ENCODE measurements at places on chromosomes 16 and 17.

- DNase-seq = peak; percentile 66
These were observed 17.1 kb downstream of the LIG3 start for GRCh38 chr17:34997355-34997862.

- DNase-seq = no peak
These were observed 96.8 kb downstream of the OMG start for GRCh38 chr17:31200287-31200686.

DNA sequence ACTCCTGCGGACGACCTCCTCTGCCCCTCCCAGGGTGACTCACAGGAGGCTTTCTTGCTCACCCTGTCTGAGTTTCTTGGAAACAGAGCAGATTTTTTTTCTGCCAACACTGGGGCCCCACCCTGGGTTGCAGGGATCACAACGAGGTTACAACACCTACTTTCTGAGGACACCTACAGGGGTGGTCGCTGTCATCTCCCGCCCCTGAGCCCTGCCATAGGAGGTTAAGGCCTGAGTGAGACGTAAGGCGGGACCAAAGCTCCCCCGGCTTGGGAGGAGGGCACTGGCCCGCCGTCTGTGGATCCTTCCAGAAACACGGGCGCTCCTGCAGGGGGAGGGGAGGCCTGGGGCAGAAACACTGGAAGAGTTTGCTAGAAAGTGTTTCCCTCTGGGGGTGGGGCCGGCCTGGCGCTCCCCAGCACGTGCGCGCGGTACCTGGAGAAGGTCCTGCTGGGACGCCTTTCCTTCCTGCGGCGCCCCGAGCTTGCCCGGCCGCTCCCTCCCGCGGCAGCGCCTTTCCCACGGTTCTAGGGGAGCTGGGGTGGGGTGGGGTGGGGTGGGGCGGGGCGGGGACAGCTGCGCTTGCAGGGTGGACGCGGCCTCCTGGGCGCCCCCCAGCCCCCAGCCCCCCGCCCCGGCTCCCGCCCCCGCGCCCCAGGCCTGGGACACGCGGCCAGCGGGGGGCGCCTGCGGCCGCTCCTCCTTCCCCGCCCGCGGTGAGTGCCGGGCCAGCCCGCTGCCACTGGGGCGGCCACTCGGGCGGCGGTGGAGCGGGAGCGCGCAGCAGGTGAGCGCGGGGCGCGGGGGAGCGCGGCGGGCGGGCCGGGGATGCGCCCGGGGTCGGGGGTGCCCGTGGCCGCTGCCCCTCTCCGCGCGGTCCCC is 20.7 kb upstream of the ADCY7 start:
- no peak for DNase-seq

- no peak for DNase-seq
These were observed 72.8 kb downstream of the AMFR start for GRCh38 chr16:56352351-56353053.

GRCh38 chr17:73342050-73342522 is 30.3 kb upstream of the CDC42EP4 start:
- peak; percentile 70 for DNase-seq

GRCh38 chr16:27347930-27348685 is 34.3 kb downstream of the IL4R start:
- no peak for DNase-seq

DNA sequence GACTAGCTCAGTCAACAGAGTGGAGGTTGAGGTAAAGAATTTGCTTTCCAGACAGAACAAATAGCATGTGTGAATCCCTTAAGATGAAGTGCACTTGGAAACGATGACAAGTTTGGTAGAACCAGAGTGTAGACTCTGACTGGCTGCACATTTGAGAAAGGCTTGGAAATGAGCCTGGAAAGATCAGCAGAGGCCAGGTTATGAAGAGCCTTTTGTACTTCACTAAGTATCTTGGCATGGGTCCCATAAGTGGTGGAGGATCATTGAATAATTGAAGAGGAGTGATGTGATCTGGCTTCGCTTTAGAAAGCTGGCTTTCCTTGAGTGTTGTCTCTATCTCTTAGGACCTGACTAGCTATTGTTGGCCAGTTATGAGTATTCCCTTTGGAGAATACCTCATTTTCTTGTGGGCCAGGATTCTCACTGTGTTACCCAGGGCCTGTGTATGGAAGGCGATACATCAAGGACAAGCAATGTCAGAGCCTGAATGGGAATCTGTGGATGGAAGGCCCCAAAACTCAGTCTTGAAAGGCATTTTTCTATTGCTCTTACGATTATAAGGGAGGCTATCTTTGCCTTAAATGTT is 329.8 kb downstream of the UTP18 start:
- no peak for DNase-seq

GRCh38 chr16:66293932-66294331 is 72.6 kb upstream of the CDH5 start:
- no peak for DNase-seq

- DNase-seq = no peak
These were observed 1466.0 kb downstream of the CDH11 start for GRCh38 chr16:63655846-63656245.

DNA sequence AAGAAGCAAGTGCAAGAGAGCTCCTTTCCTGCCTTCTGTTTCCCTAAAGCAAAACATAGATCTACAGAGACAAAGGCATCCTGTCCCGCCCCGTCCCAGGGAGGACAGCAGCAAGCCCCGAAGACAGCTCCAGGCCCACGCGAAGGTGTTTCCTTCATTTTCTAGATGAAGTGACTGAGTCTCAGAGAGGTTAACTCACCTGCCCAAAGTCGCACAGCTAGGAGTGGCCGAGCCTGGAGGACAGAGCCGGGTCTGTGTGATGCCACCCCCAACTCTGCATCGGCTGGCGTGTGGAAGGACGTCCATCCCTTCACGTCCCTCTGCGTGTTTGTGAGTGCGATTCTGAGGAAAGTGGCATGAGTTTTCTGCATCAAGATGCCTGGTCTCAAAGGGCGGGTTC is 187.2 kb upstream of the CHMP6 start:
- DNase-seq = no peak

- DNase-seq = no peak
These were observed 725 bp upstream of the CASC3 start for GRCh38 chr17:40139566-40140058.

DNA sequence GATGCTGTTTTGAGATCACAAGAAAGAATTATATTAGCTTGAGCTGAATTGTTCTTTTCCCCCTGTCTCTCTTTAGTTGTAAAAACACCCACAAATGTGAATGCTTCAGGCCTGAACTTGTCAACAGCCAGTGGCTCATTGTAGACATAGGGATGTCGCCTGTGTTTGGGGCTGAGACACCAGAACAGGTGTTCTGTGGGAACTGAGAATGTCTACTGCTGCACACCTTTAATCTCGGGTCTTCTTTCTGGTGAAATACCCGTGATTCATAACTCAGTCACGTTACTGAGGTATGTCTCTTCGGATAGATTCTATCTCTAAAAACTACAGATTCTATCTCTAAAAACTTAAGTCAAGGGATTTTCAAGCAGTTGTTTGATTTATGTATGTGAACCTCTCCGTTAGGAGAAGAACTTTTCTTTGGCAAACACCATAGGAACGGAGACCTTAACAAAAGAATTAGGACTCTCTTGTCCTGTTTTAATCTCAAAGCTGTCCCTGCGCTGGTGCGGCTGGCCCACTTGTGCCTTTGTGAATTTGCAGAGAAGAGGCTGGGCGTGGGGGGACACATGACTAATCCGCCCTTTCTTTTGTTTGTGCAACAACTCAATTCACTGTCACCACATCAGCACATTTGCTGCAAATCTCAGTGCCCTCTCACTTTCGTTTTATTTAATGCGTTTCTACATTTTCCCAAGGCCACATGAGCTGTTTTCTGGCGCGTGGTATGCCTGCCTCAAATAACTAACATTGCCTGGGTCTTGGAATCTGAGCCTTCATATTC is 643.0 kb downstream of the MAF start:
- no peak for DNase-seq

All from left renal pelvis (tissue), 4 donors.